Germinal center (tissue), 1 donor: ENCODE measurements at places on chromosomes 7 and 10.

DNA sequence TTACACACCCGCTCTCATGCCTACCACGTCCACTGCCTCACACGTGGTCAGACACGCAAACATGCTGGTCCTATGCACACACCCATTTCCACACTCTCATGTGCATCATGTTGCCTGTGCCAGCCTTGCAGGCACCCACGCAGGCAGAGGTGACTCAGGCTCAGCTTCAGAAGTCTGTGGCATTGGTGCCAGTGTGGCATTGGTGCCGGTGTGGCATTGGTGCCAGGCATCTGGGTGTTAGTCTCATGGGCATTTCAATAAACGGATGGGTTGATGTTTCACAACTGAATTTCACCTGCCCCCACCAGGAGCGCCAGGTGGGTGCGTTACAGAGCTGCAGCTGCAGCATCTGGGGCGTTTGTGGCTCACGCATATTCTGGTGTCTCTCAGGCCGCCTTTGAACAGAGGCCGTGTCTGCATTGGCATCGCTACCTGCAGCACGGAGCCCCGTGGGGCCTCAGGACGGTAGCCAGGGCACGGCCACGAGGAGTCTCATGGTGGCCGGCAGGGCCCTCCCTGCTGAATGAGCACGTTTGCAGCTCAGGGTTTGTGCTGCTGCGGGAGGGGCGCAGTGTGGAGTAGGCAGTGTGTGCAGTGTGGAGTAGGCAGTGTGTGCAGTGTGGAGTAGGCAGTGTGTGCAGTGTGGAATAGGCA lies 24.7 kb downstream of the KNDC1 start:
- no peak for DNase-seq

- peak; percentile 78 for DNase-seq
Observed at GRCh38 chr7:2864999-2865670, 21.0 kb upstream of the GNA12 start.

- no peak for DNase-seq
Observed at GRCh38 chr10:3402187-3402751, 229.7 kb upstream of the PITRM1 start.

DNA sequence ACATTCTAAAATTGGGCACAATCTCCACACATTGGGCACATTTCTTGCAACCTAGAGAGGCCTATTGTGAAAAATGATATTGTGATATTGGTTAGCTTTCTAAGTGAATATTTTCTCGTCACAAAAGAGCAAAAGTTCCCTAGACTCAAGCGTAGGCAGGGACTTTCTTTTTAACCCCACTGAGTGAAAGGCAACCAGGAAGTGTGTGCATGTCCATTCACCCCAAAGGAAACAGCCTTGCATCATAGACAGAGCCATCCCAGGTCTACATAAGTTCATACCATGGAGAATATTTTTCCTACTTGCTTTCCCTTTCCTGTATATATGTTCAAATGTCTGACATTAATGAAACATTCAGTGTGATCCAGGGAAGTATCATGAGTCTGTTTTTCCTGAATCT lies 84.2 kb upstream of the AGBL3 start:
- no peak for DNase-seq

GRCh38 chr10:31990937-31991336 lies 62.3 kb upstream of the ARHGAP12 start:
- DNase-seq, result no peak
